ENCODE measurements at places on chromosomes 5 and 9.

DNA sequence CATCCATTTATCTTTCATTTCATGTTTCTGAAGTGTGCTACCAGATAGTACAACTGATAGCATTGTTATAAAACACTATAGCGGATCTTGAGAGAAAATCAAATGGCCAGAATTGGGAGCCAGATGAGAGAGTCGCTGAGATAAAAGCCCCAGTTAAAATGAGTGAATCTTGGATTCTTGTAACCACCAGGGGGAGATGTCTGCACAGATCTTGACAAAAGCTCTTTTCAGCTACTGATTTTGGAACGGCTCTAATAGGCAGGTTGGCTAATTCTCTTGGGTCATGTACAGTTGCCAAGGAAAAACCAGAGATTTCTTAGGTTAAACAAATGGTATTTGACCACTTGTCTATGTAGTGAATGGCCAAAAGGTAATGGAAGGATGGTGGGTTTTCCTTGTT, 21.7 kb downstream of the F2RL2 start:
- DNase-seq = peak; percentile 73

DNA sequence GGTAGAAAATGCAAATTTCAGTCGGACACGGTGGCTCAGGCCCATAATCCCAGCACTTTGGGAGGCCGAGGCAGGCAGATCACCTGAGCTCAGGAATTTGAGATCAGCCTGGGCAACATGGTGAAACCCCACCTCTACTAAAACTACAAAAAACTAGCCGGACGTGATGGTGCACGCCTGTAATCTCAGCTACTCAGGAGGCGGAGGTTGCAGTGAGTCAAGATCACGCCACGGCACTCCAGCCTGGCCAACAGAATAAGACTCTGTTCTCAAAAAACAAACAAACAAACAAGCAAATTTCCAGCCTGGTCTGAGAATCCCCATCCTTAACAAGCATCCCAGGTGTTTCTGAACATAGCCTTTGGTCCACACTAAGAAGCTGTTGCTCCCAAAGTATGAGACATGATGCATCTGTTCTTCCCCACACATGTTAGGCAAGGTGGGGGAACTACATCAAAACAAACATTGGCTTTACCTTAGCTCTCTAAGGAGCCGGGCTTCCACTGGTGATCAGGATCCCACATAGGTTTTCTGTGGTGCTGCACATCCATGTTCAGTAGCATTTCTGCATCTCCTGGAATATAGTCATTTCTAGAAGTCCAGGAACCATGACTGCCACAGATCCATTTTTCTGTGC, 92.5 kb upstream of the DMRT1 start:
- DNase-seq = no peak

DNA sequence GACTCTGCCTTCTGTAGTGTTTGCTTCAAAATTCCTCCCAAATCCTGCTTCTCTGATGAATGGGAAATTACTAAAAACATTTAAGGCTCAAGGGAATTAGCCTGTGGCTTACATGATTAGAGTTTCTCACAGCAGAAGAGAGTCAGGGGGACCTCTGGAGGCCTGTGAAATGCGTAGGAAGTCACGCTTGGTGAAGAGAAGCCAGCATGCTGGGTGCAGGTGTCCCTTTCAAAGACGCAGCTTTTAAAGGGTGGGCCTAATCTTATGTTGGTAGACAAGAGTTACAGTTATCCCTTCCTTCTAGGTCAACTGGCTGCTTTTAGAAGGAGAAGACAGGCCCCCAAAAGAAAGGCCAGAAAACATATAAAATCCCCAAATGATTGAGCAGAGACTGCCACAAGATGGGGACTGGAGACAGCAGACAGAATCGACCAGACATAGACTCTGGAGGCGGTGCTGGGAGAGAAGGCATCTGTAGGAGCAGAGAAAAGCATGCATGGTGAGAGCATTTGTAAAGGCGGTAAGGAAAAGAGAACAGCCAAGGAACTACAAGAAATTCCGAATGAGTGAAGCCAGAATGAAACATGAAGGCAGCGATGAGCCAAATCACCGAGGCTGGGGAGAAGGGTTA, 42.3 kb downstream of the B4GALT1 start:
- no peak for DNase-seq

GRCh38 chr5:170334626-170335025, 37.0 kb upstream of the LCP2 start:
- no peak for DNase-seq

DNA sequence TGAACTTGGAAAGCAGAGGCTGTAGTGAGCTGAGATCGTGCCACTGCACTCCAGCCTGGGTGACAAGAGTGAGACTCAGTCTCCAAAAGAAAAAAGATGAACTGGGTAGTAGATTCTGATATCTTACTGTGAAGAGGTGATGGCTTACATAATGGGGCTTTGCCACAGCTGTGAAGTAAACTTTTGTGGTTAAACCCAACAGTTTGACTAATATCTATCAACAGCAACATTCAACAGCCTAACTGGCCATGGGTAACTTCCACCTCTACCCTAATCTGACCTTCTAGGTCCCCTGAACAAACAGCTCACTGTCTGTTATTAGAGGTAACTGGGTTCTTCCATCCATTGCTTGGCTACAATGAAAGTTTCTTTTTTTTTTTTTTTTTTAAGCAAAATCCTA, 52.1 kb downstream of the TLE1 start:
- DNase-seq = no peak

- DNase-seq = no peak
Measured at GRCh38 chr5:54834121-54834842, 151.1 kb downstream of the ESM1 start.

DNA sequence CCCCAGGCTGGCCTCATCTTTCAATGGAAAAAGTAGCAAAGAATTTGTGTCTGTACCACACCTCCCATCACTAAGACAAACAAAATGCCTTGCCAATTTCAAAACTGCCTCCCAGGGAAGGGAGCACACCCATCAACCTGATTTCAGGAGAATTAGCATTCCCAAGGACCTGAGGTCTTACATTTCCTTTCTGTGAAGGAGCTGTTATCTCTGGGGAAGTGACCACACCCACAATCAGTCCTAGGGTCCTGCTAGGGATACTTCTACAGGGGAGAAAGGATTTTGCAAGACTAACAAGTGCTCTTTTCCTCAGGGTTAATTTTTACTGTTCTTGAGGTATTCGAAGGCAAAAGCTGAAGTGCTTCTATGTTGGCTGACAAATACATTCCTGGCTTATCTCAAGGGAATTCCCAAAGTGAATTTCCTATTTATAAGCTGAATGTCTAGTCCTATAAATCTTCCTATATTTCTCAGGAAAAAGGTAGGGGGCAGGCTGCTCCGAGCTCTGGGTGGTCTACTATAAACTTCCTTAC, 97.4 kb upstream of the ITGA1 start:
- DNase-seq = peak; percentile 40

- no peak for DNase-seq
Measured at GRCh38 chr5:124570285-124571035, 176.0 kb downstream of the ZNF608 start.

DNA sequence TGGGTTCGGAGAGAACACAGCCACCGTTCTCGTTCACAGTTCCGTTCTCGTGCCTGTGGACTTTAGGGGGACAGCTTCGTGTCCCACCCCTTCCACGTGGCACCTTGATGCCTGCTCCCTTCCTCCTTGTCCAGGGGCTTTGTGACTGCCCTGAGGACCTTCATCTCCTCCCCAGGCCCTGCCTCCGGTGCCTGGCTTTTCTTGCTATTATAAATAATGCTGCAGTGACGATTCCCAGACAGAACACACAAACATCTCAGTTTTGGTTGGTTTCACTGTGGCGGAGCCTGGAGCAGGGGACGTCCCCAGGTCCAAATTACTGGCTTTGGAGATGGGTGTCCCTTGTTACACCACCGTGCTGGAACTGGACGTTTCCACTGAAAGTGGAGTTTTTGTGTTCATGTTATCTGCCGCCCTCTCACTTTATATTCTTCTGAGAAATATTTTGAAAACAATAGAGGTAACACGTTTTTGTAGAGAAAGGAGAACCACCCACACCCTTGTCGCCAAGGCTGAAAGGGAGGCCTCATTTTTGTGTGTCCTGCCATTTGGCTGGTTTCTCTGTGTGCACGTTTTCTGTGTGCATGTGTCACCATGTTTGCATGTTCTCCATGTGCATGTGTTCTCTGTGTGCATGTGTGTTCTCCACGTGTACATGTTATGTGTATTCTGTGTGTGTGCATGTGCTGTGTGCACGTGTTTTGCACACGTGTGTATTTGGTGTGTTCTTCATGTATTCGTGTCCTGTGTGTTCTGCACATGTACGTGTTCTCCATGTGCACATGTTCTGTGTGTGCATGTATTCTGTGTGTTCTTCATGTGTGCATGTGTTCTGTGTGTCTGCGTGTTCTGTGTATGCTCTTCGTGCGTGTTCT, 24.2 kb downstream of the WNK2 start:
- DNase-seq = no peak

- no peak for DNase-seq
Measured at GRCh38 chr5:169635936-169636335, 1.1 kb upstream of the DOCK2 start.

DNA sequence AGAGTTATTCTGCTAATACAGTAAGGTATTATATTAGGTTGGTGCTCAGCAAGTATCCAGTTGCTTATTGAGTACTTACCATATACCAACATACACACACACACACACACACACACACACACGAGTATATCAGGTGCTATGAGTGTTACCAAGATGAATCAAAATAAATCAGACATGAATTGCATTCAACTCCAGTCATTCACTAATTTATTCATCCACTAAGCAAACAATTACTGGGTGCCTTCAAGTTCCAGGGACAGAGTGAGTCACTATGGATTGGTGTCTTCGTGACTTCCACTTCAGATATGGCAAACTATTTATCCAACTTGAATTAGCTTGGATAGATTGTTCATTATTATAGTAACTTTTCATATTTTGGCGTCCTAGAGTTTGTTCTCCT, 140.7 kb upstream of the SLC44A1 start:
- DNase-seq = no peak

DNA sequence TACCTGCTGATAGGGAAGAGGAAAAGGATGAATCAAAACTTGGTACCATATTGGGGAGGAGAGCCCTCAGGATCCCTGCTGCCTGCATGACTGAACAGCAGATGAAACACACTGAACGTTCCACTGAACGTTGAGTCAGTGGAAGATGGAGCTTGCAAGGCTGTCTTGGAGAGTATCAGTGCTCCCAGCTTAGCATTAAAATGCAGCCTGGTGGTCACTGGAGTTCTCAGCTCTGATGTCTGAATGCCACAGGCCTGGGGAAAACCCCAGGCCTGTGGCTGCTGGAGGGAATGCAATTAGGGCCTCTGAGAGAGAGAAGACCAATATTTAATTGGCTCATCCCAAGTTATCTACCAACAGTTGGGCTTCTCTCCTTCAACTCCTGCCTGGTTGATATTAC, 54.5 kb downstream of the PDE4D start:
- no peak for DNase-seq

- no peak for DNase-seq
Measured at GRCh38 chr9:33140401-33141360, 26.5 kb downstream of the B4GALT1 start.

- no peak for DNase-seq
Measured at GRCh38 chr5:2633992-2634391, 117.5 kb downstream of the IRX2 start.

GRCh38 chr5:38681029-38681706, 124.7 kb upstream of the LIFR start:
- no peak for DNase-seq

DNA sequence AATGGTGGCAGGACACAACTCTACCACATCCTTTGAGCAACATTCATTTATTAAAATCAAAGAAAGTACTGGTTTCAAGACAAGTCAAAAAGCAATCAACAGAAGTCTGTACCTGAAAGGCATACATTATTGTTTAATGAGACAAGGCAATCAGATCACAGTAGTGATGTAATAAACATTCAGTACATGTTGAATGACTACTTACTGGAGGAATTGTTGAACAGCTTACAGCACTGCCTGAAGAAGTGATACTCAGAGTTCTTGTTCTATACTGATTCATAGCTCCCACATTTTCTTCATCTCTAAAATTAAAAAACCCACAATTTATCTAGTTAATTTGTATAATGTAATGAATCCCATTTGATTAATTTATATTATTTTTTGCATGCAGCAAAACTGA, 18.2 kb downstream of the RIOK2 start:
- DNase-seq = no peak

DNA sequence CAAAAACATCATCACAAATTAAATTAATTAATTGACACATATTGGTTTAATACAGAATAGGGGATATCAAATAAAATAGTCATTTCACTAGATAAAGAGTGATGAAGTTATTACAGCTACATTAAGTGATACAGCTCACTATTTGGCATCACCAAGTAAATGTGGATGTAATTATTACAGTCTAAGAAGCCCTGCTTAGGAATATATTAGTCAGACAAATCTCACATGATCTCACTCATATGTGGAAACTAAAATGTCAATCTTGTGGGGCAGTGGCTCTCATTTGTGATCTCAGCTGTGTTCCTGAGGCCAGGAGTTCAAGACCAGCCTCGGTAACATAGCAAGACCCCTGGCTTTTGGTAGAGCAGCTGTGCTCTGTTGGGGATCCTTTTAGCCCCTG, 233.4 kb upstream of the RGMB start:
- DNase-seq = no peak

GRCh38 chr9:133916159-133916541, 76.0 kb downstream of the VAV2 start:
- peak; percentile 51 for DNase-seq

Measured in astrocyte of the spinal cord (primary cell).